Fibroblast of the aortic adventitia (primary cell): ENCODE measurements at places on chromosomes 13 and 19. TPM values are rescaled to one million over a fixed set of nuclear protein-coding genes. Genes with fewer than 3 reads are reported as not detected.

DNA sequence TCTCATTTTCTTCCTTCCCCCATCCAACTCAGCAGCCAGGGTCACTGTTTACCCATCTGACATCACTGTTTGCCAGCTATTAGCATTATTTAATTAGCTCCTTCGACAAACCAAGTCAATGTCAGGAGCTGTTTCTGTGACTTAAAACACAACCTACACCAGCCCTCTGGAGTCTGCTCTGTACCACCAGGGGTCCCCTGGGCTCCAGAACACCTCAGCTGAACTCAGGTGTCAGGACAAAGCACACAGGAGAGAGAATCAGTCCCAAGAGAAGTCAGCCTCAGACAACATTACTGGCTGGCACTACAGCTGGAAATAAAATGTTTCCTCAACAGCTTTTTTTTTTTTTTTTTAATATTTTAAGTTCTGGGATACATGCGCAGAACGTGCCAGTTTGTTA lies 45.1 kb downstream of the DCLK1 start:
- no peak for DNase-seq

DNA sequence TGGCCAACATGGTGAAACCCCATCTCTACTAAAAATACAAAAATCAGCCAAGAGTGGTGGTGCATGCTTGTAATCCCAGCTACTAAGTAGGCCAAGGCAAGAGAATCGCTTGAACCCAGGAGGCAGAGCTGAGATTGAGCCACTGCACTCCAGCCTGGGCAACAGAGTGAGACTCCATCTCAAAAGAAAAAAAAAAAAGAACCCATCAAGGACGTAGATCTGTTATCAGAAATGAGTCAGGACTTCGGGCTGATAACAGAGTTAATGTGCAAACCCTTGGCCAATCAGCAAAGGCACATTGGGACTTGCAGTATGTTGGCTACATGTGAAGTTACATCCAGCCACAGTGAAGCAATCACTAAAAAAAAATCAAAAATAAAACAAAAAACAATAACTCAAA lies 4.8 kb upstream of the LGALS7B start:
- DNase-seq, result peak; percentile 87

DNA sequence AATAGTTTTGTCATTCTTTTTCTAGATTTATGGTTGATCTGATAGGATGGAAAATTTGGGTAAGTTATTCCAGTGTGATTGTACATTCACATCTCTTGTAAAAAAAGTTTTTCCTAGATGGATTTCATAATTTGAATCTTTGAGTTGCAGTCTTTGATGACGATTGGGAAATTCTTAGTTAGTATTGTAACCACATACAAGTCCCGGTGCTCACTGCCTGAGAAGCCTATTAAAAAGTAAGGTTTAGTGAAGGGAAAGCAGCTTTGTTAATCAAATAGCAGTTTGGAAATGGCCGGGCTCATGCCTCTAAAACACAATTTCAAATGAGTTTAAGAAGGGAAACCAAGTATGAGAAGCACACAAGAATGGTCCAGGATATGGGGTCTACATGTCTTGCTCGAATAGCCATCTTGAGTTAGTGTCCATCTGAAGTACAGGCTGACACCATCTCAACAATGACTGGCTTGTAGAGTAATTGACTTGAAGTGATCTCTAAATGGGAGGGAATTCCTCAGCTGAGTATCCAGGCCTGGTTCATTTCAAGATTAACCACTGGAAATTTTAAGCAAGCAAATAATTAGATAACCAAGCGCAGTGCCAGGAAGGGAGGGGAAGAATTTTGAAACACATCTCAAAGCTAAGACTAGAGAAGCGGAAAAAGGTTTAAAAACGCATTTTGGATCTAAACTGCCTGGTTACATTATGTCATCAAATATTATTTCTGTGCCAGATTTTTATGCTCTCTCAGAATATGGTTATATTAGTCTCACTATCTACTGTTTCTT lies 1145.6 kb upstream of the MIR17HG start:
- DNase-seq, result no peak

- DNase-seq, result no peak
Measured at GRCh38 chr13:48593536-48593935, 60.2 kb upstream of the CYSLTR2 start.

PCDH17 gene
- 0.82 and 1.4 TPM in 2 replicates for total RNA-seq

TPRX2 gene
- total RNA-seq, result not detected in 2 replicates

FGF22 gene
- 0.27 TPM in 1 of 2 replicates, not detected in the other for total RNA-seq
